ENCODE measurements at places on chromosomes 4 and X. TPM values are rescaled to one million over a fixed set of nuclear protein-coding genes. Genes with fewer than 3 reads are reported as not detected.

GRCh38 chr4:80685214-80685613, 345.3 kb upstream of the BMP3 start:
- DNase-seq = no peak

- no peak for DNase-seq
Measured at GRCh38 chr4:87497159-87497558, 32.0 kb downstream of the SPARCL1 start.

- no peak for DNase-seq
Measured at GRCh38 chr4:7335344-7336066, 99.2 kb downstream of the PSAPL1 start.

- DNase-seq = no peak
Measured at GRCh38 chr4:17323554-17324385, 188.1 kb downstream of the QDPR start.

DNA sequence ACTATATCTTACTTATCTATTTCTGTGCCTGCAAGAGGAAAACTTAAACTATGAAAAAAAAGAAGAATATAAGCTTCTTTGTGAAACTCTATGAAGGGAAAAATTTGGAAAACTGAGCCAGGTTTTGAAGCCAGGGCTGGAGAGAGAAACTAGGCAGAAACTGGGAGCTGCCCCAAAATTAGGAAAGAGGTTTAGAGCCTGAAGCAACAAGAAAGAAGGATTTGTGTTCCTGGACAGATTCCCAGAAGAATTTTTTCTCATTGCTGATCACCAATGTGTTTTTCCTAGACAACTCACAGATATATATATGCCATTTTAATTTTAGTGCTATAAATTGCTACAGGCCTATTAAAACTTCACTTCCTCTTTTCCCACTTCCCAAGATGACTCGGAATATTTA, 245.0 kb upstream of the GEMIN8 start:
- DNase-seq = no peak

DNA sequence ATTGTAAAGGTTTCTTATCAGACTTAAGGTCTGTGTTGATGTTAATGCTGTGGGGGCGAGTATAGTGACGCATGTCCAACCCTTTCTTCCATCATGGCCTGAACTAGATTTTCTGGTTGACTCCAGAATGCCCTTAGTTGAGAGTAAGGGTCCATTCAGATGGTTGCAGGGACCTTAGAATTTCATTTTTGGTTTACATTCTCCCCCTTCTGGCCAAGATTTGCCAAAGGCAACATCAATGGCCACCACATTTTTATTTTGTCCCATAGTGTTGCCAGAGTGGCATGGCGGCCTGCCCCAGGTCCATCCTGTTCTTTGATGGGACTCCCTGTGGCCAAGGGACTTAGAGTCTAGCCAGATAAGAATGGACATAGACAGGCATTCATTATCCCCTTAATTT, 368.5 kb downstream of the GPM6A start:
- no peak for DNase-seq

GRCh38 chr4:20338841-20339240, 87.1 kb downstream of the SLIT2 start:
- DNase-seq = no peak

- DNase-seq = no peak
Measured at GRCh38 chrX:9337046-9337445, 127.8 kb upstream of the TBL1X start.

Gene CFAP97
- 33.0 TPM for total RNA-seq

Gene CXCL9
- 0.48 TPM for total RNA-seq

Gene SH3RF1
- 18.1 TPM for total RNA-seq

Gene LONRF3
- 4.1 TPM for total RNA-seq

Gene HS6ST2
- total RNA-seq = not detected
